Sigmoid colon (tissue), 7 donors: ENCODE measurements at places on chromosomes 4 and X. TPM values are rescaled to one million over a fixed set of nuclear protein-coding genes. Genes with fewer than 3 reads are reported as not detected.

- DNase-seq: no peak
Measured at GRCh38 chrX:132532913-132533312, 44.1 kb upstream of the MBNL3 start.

DNA sequence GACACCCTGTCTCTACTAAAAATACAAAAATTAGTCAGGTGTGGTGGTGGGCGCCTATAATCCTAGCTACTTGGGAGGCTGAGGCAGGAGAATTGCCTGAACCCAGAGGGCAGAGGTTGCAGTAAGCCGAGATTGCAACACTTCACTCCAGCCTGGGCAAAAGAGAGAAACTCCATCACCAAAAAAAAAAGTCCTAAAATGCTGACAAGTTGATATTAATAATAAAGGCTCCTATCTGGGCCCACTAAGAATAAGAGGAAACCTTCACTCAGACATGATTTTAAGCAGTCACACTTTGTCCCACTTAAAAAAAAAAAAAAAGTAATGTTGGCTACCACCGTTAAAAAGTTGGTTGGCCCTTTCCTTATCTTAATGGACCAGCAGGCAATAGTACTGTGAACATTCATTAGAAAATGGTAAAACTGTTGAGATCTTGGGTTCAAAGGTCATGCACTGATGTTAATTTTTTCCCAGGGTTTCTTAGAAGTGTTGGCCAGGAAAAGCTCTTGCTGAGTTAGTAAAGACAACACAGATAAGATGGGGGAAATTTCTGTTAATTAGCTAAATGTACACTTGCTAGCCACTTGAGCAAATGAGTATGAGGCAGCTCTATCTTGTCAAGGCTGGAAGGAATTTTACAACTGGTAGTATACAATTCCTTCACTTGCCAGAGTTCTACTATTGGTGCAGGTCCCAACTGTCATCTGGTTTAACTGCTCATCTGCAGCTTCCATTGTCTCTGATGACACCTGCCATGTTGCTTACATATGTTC lies 43.6 kb upstream of the BMP2K start:
- no peak for DNase-seq

GRCh38 chr4:181761156-181761555 lies 482.0 kb upstream of the TENM3 start:
- DNase-seq: no peak

DNA sequence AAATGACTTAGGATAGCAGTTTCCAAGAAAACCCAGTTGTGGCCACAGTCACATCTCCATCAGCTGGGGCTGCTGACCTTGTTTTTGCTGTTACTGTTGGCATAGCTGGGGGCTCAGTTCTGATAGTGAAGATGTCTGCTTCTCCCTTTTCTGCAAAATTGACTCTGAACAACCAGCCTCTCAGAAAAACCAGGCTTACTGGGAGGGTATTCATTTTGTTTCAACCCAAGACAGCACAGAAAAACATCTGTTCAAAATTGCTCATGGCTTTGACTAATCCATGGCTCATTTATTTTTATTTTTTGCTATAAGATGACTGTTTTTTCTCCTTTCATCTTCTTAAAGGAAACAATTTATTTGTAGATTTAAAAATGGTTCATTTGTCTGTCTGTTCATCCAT lies 53.1 kb downstream of the RASL11B start:
- DNase-seq: no peak

- DNase-seq: no peak
Measured at GRCh38 chr4:115424852-115425251, 311.4 kb upstream of the NDST4 start.

DNA sequence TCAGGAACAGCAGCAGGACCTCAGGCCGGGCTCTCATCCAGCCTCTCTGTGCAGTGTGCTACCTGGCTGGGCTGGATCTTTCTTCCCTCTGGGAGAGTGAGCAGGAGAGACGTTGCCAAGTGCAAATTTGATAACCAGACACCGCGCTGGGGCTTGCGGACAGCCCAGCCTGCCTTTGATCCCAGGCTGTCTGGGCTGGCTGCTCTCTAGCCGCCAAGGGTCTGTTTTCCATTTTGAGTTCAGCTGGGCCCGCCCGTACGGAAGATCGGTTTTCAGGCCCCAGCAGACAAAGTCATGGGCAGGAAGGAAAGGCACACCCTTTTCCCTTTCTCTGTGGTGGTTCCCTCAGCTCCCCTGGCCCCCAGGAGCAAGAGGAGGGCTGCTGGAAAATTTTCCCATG lies 90.2 kb downstream of the CPZ start:
- peak; percentile 46 for DNase-seq

- DNase-seq: no peak
Measured at GRCh38 chr4:153154007-153154975, 50.0 kb upstream of the TRIM2 start.

GRCh38 chr4:86543560-86544309 lies 50.4 kb upstream of the PTPN13 start:
- DNase-seq: no peak

GRCh38 chrX:40240844-40241243 lies 143.1 kb upstream of the BCOR start:
- DNase-seq: no peak

The MBNL3 gene
- total RNA-seq: 2.3 TPM

The MAGEE1 gene
- 2.5 TPM for total RNA-seq

The NSUN7 gene
- total RNA-seq: 3.0 TPM

The CITED1 gene
- not detected for total RNA-seq

The TMEM156 gene
- not detected for total RNA-seq

The TMLHE gene
- 30.5 TPM for total RNA-seq
